ENCODE measurements at places on chromosomes 1 and 21.

DNA sequence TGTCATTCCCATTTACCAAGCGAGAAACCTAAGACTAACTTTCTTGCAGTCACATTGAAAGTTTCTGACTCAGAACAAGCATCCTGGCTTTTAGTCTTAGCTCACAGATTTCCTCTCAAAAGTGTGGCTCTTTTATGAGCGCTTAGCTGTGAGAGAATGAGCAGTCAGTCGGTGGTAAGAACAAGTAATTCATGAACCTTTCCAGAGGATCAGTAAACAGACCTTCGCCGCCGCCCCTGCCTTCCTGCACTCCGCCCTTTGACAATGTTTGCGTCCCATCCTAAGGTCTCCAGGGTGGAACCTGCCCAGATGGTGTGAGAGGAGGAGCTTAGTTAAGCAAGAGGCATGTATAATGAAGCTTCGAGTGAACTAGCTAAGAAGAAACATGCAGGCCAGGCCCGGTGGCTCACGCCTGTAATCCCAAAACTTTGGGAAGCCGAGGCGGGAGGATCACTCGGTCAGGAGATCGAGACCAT lies 142.4 kb downstream of the GLUL start:
- DNase-seq: no peak

- no peak for DNase-seq
These were observed 363.0 kb upstream of the DUSP10 start for GRCh38 chr1:222104694-222105392.

- DNase-seq: no peak
These were observed 1455.2 kb downstream of the AMY1C start for GRCh38 chr1:105204836-105205371.

- DNase-seq: no peak
These were observed 411.6 kb upstream of the NEGR1 start for GRCh38 chr1:72693899-72694298.

- no peak for DNase-seq
These were observed 7.5 kb upstream of the GPR153 start for GRCh38 chr1:6268415-6268814.

GRCh38 chr1:232377494-232377770 lies 252.5 kb downstream of the SIPA1L2 start:
- no peak for DNase-seq

GRCh38 chr21:40505681-40506080 lies 341.3 kb downstream of the DSCAM start:
- DNase-seq: no peak

- no peak for DNase-seq
These were observed 350.9 kb upstream of the PKN2 start for GRCh38 chr1:88333086-88333695.

- no peak for DNase-seq
These were observed 162.6 kb downstream of the TNR start for GRCh38 chr1:175580841-175581240.

DNA sequence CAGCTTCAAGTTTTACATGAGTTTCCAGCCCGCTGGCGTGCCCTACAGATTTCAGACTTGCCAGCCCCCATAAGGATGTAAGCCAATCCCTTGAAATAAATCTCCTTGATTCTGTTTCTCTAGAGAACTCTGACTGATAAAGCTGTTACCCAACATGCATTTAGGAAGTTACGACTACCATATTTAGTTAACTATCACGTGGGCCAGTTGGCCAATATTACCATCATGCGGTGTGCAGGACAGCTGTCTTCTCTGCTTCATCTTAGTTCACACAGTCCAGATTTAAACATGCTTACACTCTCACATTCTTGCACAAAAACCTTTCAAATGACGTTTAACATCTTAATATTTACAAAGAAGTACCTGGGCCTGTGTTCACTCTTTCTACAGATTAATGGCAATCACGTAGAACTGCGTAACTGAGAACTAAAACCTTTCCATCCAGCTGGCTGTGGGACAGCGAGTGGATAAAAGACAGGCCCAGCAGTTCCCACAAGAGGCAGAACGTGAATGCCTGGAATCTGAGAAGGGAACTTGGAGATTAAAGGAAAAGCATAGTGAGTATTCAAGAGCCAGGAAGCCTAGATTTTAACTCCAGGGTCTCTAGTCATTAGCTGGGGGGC lies 20.8 kb downstream of the FAM177B start:
- no peak for DNase-seq

- no peak for DNase-seq
These were observed 65.2 kb upstream of the IFNLR1 start for GRCh38 chr1:24252185-24252780.

GRCh38 chr1:210330279-210330866 lies 1.7 kb downstream of the HHAT start:
- no peak for DNase-seq

GRCh38 chr1:244084763-244085162 lies 33.7 kb downstream of the ZBTB18 start:
- no peak for DNase-seq

- no peak for DNase-seq
These were observed 141.8 kb downstream of the NEK7 start for GRCh38 chr1:198298640-198299039.

- DNase-seq: no peak
These were observed 123.7 kb upstream of the EDN2 start for GRCh38 chr1:41608211-41608610.

DNA sequence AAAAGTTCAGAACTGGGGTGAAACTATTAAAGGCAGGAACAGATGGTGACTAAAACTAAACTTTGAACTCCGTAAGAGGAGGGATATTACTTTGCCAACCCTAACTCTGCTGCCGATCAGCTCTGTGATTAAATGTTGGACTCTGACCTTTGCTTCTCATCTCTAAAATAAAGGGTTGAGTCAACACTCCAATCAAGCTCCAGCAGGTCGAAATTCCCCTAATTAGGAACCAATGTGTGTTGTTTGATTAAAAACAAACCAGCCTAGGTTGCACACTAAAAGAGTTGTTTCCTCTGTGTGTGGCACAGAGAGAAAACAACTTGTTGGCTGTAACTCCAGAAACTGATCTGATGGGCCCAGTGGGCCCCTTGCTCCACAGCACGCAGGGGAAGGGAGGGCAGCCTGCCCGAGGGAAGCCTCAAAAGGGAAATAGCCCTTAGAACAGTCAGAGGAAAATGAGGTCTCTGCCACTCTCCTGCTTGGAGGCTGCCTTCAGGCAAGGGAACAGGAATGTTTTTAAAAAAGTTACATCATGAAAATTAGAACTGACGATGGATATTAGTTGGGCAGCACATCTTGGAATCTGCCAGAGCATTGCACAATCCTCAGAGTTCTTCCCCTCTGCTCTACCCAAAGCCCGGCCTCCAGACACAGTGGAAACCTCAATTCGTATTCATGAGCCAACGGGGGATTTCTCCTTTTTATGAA lies 69.3 kb downstream of the KCTD3 start:
- DNase-seq: no peak

DNA sequence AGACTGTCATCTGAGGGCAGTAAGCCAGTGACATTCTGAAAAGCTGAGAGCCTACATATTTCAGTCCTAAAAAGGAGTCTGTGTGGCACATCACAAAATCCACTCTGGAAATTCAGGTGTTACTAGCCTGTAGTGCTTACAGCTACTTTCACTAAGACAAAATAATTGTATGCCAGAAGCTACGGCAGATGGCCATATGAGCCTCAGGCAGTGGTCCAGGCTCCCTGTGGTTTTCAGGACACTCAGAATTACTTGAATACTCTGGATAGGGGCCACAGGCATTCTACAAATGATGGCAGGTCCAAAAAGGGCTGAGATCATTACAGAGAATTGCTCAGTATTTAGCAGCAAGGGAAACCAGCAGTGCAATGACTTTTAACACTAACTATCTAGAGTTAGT lies 527.1 kb downstream of the MRPL39 start:
- no peak for DNase-seq

DNA sequence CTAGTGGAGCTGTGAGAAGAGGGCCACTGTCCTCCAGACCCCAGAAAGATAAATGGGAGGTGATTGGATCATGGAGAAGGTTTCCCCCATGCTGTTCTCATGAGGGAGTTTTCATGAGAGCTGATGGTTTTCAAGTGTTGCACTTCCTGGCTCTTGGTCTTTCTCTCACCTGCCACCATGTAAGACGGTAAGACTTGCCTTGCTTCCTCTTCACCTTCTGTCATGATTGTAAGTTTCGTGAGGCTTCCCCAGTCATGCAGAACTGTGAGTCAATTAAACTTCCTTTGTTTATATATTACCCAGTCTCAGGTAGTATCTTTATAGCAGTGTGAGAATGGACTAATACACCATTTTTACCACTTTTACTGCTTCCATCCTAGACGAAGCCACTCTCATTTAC lies 27.6 kb downstream of the GPR88 start:
- DNase-seq: no peak

- DNase-seq: no peak
These were observed 19.8 kb upstream of the ARTN start for GRCh38 chr1:43913666-43914360.

GRCh38 chr1:245926888-245927287 lies 580.2 kb downstream of the SMYD3 start:
- DNase-seq: no peak

GRCh38 chr1:12276225-12276624 lies 46.4 kb downstream of the VPS13D start:
- DNase-seq: no peak

DNA sequence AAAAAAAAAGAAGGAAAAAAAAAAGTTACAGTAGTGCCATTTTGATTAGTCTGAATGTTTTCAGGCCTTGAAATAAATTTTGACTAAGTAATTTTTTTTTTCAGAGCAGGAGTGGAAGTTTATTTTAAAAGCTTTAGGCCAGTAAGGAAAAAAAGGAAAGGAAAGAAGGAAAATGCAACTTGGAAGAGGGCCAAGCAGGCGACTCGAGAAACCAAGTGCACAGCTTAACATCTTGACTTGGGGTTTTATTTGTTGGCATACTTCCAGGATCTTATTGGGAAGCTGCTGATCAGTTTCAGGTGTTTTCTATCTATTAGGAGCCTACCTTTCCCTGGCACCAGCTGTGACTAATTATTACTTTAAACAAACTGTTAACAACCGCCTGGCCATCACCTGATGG lies 41.7 kb downstream of the ATF3 start:
- DNase-seq: no peak

DNA sequence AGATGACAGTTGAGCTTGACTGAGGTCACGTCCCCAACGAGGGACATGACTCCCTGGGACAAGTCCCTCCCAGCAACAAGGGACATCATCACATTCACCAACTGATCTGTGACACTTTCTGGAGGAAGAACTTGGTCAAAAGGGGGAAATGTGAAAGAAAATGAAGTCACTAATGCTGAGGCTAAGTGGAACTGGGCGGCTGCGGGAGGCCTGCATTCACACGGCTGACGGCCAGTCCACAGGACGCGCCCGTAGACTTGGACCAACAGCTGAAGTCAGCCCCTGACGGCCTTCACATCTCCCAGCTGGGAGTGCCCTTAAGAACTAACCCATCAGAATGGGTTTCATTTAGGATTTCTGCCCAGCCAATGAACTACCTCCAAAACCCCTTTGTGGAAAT lies 26.6 kb downstream of the POFUT2 start:
- DNase-seq: no peak

- DNase-seq: no peak
These were observed 33.4 kb downstream of the RGS7 start for GRCh38 chr1:241323514-241324195.

Measured in esophagus squamous epithelium (tissue), 5 donors.